Heart left ventricle (tissue), 16 donors: ENCODE measurements at places on chromosomes 11 and 22.

DNA sequence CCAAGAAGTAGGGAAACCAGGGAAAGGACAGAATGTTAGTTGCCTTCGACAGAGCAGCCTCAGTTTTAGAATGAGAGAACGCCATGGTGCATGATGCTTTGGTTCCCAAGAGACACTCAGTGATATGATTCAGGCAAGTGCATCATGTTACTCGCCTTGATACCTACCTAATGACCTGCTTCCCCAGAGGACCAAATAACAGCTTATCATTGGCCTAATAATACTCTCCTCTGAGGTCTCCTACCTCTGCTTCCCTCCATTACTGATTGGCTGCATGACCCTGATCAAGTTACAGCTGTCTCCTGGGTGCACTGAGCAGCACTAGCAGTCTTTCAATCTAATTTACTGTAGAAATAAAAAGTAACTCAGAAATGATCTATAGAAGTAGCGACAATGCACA is 979.7 kb upstream of the FAT3 start:
- DNase-seq = no peak

GRCh38 chr22:31243339-31244045 is 31.4 kb downstream of the LIMK2 start:
- no peak for DNase-seq

- no peak for DNase-seq
Measured at GRCh38 chr11:60658409-60658808, 41.0 kb upstream of the MS4A8 start.

GRCh38 chr11:74084796-74085541 is 76.1 kb upstream of the UCP3 start:
- DNase-seq = no peak

DNA sequence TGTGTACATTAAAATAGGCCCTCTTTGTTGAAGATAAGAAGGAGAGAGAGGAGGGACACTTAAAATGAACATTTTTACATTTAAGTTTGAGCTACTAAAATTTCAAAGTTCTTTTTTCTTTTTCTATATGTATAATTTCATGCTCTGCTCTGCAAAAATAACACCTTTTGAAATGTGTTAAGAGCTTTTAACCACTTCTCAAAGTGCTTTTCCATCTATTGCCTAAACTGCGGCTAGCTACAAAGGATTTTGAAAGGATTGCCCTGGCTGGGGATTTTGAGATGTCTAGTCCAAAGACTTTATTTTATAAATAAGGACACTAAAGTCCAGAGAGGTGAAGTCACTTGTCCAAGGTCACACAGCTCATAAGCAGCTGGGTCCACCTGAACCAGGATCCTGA is 138.5 kb downstream of the CCDC81 start:
- DNase-seq = no peak

- no peak for DNase-seq
Measured at GRCh38 chr22:32864041-32864440, 62.5 kb downstream of the TIMP3 start.

- DNase-seq = no peak
Measured at GRCh38 chr11:82631722-82632630, 101.7 kb downstream of the FAM181B start.
